ENCODE measurements at places on chromosomes 11 and 22.

- no peak for DNase-seq
Measured at GRCh38 chr11:33645686-33646085, 54.9 kb downstream of the C11orf91 start.

DNA sequence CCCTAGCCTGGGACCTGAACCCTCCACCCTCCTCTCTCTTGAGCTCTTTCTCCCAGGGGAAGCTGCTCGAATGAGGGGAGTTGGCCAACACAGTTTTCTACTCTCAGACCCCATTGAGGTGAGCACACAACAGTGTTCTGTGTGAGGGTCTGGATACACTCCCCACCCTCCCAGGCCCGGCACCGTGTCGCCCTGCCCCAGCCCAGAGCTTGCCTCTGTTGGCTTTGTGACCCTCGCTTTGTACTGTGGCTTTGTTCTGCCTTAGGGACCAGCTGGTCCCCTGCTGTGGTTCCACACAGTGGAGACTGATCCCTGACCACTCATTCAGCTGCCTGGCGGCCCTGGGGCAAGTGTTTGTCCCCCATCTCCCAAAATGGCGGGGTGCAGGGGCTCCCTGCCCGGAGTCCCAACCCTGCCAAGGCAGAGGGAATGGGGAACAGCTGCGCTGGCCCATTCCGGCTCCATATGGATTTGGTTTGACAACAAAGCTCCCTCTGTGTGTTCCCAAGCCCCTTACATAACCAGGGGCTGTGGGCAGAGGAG lies 8.3 kb downstream of the ST3GAL4 start:
- no peak for DNase-seq

DNA sequence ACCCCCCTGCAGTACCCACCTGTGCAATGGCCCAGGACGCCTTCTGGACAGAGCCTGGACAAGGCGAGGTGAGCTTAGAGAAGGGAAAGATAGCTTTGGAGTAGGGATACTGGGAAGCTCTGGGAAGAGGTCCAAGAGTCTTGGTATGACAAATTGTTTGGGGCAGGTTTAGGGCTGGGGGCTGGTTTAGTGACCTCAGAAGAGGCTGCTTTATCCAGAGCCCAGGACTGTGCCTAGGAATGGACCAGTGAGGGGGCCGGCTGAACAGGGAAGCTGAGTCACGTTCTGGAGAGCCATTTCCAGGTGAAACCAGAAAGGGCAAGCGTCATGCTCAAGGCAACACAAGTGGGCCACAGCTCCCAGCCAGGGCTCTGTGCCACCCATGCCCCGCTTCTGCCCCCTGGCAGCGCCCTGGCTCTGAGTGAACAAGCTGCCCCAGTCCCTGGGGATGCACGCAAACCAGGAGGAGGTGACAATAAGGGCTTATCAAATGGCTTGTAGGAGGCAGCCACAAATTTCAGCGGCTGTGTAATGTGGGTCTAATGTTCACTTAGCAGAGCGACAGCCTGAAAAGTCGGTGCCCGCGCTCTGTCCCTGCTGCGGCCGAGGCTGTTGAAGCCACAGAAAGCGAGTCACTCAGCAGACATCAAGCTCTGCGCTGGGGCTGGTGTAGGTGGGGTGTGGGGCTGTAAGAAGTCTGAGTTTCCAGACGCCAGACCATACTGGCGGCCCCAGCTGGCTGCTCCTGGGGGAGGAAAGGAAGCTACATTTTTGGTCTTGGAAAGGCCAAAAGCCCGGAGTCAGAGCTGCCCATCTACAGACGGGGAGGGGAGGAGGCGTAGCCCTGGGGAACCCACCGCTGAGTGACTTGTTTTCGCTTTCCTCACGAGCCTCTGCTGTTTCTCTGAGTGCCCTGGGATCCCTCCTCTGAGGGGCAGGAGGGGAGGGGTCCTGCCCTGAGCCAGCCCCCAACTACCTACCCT lies 18.3 kb upstream of the SYT7 start:
- DNase-seq, result no peak

DNA sequence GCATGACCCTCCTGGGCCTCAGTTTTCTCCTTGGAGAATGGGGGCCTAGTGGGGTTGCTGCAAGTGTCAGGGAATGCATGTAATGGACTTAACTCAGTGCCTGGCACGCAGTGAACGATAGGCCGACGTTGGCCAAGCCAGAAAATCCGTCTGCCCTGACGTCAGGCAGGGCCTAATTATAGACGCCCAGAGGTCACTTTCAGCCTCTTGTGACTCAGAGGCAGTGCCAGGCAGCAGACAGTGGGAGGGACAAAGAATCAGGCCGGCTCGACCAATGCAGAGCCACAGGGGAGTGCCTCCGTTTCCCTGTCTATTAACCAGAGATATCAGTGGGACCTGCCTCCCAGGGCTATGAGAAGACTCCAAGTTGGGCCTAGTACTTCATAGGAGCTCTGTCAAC lies 115.0 kb downstream of the MN1 start:
- DNase-seq, result no peak

DNA sequence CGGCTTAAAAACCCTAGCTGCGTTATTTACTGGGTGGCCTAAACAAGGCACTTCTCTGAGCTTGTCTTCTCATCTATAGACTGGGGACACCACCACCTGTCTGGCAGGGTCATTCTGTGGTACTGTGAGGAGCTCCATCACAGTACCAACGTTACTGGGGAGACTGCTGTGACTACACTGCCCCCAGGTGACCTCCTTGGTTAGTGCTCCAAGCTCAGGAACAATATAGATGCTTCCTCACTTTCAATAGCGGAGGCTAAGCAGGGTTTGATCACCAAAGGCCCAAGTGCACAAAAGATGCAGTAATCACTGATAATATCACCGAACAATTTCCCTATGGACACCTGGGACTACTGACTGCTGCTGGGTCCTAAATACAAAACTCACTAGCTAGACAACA lies 18.8 kb downstream of the PRPF19 start:
- DNase-seq, result no peak

- no peak for DNase-seq
Measured at GRCh38 chr11:126838779-126839178, 161.8 kb downstream of the KIRREL3 start.

DNA sequence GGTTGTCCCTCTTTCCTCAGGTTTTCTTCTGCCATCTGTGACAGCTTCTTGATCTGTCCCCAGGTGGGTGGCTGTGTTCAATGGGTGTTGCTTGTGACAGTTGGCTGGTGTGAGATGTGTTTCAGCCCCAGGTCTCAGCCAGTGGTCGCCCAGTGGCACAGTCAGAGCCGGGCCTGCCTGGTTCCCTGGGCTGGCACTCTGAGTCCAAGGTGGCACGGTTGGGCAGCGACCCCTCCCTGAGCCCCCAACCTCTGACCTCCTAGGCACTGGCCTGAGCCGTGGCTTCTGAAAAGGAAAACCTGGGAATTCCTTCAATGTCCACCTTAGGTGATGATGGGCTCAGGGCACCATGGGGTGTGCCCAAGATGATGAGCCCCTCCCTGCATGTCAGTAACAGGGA lies 14.0 kb upstream of the PRODH start:
- DNase-seq, result no peak

DNA sequence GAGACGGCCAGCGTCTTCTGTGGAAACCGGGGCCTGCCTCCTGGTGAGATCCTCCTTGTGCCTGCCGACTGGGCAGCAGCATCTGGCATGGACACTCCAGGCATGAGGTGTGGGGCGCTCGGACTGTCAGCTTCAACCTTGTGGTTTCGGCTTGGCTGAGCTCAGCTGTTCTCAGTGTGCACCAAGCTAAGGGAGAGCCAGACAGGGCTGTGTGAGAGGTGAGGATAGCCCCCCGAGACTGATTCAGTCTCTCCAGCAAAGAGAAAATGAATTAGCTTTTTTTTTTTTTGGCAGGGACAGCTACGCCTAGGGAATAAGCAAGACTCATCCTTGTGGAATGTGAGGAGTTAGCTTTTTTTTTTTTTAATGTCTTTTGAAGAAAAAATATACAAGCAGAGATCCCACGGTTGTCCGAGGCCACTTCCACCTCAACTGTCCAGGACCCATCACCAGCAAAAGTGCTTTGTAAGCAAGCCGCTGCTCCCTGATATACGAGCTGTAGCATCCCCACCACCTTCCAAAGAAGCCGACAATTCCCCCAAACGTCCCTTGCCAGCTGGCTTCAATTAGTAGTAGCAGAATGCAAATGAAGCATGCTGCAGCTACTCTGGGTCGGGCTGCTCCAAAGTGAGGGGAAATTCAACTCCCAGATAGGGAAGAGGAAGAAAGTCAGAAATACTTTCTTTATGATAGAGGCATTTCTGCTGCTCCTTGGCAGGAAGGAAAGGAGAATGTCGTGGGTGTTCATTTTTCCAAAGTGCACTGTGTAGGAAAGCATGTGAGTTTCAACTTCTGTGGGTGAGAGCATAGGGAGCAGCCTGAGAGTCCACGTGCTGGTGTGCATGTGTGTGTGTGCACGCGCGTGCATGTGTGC lies 9.7 kb upstream of the THY1 start:
- no peak for DNase-seq

DNA sequence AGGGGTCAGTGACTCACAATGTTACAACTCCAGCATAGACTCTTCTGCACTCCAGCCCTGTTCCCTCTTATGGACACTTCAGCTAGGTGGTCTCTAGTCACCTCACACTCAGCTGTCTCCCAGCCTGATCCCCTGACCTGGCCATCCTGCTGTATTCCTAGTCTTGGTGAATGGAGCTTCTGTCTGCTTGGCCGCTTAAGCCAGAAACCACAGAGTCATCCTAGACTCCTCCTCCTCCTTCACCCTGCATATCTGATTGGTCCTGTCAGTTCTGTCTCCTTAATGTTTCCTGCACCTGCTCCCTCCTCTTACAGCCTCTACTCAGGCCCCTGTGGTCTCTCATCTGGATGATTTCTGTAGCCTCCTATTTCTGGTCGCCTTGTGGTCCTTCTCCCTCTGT lies 144.9 kb downstream of the HIPK3 start:
- DNase-seq, result no peak

- no peak for DNase-seq
Measured at GRCh38 chr22:37180531-37181231, 7.4 kb downstream of the C1QTNF6 start.

GRCh38 chr22:19853058-19853878 lies 1.4 kb downstream of the GNB1L start:
- DNase-seq, result no peak

GRCh38 chr22:46514592-46515207 lies 22.7 kb downstream of the CELSR1 start:
- no peak for DNase-seq

DNA sequence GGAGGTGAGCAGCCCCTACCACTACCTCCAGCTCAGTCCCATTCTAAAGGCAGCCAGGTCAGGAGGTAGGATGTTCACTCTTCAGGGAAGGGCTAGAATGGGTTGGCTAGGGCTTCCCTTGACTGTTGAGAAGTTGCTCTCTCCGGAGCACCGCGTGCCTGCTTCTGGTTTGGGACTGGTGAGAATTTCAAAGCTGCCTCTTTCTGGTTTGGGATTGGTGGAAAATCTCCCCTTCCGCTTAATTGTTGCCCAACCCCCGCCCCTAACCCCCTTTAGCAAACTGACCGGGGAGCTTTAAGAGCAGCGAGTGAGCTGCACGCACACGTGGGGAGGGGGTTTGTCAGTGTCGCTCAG lies 686 bp downstream of the USP2 start:
- no peak for DNase-seq

DNA sequence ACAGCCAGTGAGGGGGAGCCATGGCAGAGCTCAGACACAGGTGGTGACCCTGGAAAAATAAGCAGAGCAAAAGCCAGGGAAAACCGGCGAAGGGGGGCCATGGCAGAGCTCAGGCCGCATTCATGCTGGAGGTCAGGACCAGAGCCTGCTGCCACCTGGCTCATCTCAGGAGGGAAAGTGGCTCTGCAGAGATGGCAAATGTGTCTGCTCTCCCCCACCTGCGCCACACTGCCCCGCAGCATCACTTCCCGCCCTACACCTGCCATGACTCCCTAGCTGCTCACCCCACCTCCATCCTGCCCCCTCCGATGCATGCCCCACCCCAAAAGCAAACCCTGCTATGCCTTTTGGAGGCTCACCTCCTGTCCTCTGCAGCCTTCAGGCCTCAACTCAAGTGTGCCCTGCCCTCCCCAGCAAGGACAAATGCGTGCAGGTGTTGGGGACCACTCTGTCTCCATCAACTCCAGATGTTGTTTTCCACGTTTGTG lies 123.2 kb upstream of the FGF3 start:
- no peak for DNase-seq

DNA sequence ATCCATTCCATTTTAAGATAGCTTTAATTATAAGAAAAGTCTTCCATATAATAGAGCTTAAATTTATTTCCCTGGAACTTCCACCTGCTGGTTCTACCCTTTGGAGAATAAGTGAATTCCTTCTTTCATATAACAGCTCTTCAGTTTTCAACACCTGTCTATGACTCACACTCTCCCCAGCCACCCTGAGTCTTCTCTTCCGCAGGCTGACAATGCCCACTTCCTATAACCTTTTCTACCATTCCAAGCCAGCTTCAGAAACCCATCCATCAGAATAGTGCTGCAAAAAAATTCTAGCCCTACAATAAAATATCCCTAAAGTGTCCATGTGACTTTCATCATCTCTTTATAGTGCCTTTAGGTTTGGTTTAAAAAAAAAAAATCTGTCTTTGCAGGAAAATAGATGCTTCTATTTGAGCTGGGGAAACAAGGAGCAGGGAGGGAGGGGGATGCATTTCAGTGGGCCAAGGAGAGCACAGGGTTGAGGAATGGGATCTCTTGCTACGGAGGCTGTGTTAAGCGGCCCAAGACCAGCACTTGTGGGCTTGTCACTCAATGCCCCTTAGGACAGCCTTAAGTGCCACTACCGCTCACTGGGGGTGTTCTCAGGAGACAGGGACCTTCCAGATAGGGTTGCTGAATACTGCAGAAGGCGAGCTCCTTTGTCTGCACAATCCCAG lies 178.6 kb downstream of the DSCAML1 start:
- no peak for DNase-seq

DNA sequence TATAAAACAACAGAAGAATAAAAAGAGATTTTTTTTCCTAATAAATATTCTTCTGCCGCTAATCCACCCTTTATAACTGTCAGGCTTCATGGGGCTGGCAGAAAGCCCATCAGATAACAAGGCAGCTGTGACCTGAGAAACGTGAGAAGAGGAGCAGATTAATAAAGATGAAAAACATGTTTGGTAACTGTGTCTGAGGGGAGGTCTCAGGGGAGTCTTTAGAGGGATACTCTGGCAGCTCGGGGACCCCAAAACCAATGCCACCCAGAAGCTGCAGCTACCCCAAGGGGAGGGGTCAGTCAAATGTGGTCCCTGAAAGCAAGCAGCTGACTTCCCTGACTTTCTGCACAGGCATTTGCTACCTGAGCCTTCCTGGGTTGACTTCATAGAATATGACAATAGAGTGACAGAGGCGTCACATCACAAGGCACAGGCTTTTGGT lies 48.4 kb upstream of the POU2AF1 start:
- no peak for DNase-seq

DNA sequence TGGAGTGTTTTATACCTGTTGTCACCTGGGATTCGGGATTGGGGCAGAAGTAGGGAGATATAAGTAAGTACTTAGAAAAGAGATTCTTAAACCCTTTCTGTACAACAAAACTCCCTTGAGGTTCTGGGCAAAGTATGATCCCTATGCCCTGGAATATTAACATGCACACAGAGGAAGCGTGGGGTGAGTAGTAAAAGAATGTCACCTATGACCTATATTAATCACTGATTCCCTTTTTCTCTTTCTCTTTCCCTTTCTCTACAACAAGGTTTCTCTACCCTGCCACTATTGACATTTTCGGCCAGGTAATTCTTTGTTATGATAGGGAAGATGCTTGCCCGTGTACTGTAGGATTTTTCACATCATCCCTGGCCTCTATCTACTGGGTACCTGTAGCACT lies 209.7 kb upstream of the PLET1 start:
- no peak for DNase-seq

Measured in CD4-positive, alpha-beta memory T cell (primary cell).